Activated effector memory CD4-positive, alpha-beta T cell treated with anti-CD3 and anti-CD28 coated beads, Interleukin-2, amount 50 U/mL, for 16 hours (primary cell): ENCODE measurements at places on chromosomes 2 and 18.

GRCh38 chr2:99096728-99097127 is 44.8 kb upstream of the C2orf15 start:
- DNase-seq = no peak

DNA sequence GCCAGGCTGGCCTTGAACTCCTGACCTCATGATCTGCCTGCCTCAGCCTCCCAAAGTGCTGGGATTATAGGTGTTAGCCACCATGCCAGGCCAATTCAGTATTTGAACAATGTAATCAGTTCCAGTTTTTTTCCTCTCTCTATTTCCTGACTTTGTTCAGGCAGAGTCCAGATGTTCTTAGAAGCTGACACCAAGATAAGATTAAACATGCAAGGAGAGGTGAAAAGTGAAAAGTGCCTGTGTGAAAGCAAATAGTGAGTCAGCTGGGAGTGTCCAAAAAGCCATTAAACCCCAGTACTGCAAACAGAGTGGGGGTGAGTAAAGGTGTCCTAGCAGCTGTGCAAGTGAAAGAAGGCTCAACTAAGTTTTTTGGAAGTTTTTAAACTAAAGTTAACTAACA is 231.5 kb downstream of the PTH2R start:
- DNase-seq = no peak

DNA sequence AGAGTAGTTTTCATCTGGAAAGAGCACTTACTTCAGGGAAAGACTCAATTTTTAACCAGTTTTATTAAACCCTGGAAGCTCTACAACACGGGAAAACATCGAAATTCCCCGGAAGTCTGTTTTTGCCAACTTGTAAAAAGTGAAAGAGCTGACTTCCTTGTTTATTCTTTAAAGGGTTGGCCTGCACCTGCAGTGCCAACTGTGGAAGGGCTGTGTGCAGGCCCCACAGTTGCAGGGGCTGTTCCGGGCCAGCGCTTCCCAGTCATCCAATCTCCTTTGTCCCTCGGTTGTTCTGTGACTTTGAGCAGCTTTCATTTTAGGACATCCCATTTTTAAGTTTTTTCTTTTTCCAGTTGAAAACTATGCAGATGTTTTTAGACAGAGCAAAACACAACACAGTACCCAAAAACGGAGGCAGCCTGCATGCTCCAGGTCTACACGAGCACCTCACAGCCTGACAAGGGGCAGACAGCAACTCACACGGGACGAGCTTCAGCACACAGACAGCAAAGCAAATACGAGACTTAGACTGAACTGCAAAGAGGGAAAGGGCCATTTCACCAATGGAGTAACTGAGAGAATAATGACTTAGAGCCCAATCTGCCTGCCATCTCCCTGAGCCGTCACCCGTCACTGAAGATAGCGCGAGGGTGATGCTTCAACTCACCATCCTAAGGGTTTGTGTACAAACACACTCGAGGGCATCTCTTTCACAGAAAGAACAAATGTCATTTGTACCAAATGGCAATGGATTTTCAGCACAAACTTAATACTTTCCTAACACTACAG is 70.6 kb downstream of the EMILIN2 start:
- peak; percentile 36 for DNase-seq

GRCh38 chr18:48562075-48562474 is 23.2 kb downstream of the CTIF start:
- DNase-seq = no peak

- no peak for DNase-seq
Measured at GRCh38 chr2:69798290-69798908, 31.1 kb upstream of the GMCL1 start.

- DNase-seq = no peak
Measured at GRCh38 chr2:23042216-23042906, 342.6 kb upstream of the KLHL29 start.

GRCh38 chr2:920573-920972 is 30.1 kb upstream of the SNTG2 start:
- no peak for DNase-seq

GRCh38 chr2:129011466-129012061 is 692.9 kb upstream of the HS6ST1 start:
- no peak for DNase-seq

DNA sequence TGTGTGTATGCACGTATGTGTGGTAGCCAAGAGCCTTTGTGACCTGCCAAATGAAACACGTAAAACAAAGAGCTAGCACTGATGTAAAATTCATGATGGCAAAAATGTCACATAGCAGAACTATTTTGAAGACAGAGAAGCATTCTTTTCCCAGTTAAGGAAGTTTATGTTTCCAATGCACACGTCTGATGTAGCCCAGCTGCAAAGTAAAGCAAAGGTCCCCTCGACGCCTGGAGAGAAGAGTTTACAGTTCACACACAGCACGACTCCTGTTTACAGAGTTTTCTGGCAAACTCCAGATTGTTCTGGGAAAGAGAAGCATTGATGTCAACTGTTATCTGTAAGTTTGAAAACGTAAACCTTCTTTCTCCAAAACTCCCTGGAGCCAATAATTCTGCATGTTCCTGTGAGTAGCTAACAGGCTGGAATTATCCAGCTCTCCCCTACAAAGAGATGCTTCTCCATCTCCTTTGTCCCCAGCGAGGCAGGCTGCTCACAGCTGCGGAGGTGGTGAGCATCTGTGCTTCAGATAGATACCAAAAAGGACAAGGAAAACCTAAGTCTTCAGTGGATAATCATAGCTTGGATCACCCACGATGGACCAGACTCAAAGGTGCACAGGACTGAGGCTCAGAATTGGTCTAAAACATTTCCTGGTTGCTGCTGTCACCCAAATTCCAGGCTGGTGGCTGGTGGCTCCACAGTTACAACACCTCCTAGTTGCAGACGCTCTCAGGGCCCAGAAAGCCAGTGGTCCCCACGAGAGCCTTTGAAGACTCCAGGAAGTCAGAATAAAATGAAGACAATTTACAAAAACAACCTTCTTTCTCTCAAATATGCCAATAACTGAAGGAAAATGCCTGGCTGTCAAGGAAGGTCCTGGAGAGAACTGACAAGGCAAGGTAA is 87.4 kb downstream of the COL6A3 start:
- DNase-seq = no peak

- DNase-seq = no peak
Measured at GRCh38 chr2:109554758-109555157, 59.0 kb downstream of the SEPTIN10 start.

DNA sequence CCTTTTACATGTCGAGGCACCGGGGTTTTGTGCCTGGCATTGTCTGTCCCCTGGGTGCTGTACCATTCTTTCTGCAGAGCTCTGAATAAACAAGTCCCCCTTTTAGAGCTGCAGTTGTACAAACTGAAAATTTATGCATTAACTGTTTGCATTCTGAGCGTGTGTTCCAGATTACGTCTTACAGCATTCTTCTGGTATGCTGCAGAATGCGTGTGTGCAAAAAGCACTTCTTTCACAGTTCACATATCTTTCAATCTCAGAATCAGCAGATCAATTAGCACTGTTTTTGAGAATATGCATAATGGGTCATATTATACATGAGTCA is 27.5 kb downstream of the MEIS1 start:
- no peak for DNase-seq

- peak; percentile 56 for DNase-seq
Measured at GRCh38 chr2:10919410-10919770, 7.7 kb downstream of the KCNF1 start.

GRCh38 chr2:146481629-146482028 is 1363.2 kb upstream of the ACVR2A start:
- no peak for DNase-seq

- DNase-seq = no peak
Measured at GRCh38 chr18:77107292-77107691, 25.3 kb downstream of the MBP start.

DNA sequence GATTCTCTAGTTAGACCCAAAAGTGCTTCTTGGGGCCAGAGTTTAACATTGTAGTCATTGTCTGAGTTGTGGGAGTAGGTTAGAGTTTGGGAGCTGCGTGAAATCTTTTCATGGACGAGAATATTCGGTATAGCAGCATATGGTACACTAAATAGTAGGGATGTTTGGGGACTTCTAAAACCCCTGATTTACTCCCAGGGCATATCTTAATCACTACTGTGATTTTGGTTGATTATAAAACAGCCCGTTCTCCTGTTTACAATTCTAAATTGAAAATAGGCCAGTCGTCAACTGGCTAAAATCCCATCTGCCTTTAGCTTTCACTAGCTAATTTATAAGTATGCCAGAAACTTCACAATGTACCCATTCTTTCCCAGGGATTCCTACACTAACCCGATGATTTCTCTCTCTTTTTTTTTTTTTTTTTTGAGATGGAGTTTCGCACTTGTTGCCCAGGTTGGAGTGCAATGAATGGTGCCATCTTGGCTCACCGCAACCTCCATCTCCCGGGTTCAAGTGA is 44.3 kb downstream of the MOB4 start:
- no peak for DNase-seq

DNA sequence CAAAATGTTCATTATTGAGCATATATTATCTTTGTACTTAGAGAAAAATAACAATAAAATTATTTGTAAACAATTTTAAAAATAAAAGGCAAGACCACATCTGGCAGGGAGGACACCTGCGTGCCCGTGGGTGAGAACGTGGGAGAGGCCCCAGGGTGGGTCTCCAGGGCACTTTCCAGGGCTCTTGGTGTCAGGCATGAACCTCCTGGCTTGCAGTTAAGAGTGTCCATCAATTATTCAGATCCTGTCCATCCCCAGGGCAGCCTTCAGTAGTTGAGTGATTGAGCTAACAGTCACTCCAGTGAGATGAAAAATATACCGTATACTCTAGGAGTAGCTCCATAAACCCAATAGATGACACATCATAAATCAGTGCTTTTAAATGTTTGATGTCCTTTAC is 49.7 kb downstream of the TPO start:
- no peak for DNase-seq

- DNase-seq = no peak
Measured at GRCh38 chr18:8448130-8448529, 161.1 kb upstream of the RAB12 start.

DNA sequence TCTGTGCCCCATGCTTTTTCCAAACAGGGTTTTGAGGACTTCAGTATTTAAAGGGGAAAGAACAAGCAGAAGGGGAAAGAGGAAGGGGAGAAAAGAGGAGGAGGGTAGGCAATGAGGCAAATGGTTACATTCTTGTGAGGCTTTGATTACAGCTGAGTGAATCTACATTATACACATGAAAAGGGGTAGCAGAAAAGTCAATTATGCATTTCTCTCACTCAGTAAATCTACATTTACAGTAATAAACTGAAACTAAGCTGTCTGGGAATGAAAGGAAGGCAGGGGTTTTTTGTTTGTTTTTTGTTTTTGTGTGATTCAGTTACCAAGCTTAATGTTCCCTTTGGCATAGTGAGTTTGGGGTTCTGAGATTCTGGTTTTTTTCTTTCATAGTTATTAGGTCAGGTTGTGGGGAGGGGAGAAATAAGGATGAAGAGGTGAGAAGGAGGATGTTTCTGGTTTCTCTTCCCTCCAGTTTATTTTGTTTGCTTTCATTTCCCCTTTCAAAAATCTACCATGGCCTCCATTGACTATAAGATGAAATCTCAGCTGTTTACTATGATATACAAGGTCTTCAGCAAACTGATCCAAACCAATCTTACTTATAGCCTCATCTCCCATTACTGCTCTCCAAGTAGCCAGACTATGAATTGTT is 18.7 kb downstream of the C18orf63 start:
- no peak for DNase-seq

- DNase-seq = no peak
Measured at GRCh38 chr18:34956663-34957062, 84.5 kb upstream of the MAPRE2 start.

- DNase-seq = no peak
Measured at GRCh38 chr2:53033411-53033810, 734.2 kb upstream of the CHAC2 start.

DNA sequence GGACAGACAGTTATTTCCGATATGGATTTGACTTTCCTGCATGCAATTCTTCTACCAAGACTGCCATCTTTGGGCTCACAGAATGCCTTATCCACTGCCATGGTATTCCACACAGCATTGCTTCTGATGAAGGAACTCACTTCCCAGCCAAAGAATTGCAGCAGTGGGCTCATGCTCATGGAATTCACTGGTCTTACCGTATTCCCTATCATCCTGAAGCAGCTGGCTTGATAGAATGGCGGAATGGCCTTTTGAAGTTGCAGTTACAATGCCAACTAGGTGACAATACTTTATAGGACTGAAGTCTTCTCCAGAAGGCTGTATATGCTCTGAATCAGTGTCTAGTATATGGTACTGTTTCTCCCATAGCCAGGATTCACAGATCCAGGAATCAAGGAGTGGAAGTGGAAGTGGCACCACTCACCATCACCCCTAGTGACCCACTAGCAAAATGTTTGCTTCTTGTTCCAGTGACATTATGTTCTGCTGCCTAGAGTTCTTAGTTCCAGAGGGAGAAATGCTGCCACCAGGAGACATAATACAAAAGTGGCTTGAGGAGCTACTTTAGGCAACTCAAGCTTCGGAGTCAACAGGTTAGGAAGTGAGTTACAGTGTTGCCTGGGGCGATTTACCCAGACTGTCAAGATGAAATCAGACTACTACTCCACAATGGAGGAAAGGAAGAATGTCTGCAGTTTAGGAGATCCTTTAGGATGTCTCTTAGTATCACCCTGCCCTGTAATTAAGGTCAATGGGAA is 23.8 kb upstream of the SMAD4 start:
- no peak for DNase-seq

DNA sequence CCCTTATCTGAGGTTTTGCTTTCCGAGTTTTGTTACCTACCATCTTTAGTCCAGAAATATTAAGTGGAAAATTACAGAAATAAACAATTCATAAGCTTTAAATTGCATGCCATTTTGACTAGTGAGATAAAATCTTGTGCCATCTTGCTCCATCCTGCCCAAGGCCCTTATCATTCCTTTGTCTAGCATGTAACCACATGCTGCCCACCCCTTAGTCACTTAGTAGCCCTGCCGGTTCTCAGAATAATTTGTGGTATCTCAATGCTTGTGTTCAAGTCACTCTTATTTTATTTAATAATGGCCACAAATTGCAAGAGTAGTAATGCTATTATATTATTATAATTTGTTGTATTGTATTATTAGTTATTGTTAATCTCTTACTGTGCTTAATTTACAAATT is 36.8 kb upstream of the VPS54 start:
- no peak for DNase-seq

- DNase-seq = peak; percentile 49
Measured at GRCh38 chr2:233468047-233468740, 98.4 kb downstream of the USP40 start.

DNA sequence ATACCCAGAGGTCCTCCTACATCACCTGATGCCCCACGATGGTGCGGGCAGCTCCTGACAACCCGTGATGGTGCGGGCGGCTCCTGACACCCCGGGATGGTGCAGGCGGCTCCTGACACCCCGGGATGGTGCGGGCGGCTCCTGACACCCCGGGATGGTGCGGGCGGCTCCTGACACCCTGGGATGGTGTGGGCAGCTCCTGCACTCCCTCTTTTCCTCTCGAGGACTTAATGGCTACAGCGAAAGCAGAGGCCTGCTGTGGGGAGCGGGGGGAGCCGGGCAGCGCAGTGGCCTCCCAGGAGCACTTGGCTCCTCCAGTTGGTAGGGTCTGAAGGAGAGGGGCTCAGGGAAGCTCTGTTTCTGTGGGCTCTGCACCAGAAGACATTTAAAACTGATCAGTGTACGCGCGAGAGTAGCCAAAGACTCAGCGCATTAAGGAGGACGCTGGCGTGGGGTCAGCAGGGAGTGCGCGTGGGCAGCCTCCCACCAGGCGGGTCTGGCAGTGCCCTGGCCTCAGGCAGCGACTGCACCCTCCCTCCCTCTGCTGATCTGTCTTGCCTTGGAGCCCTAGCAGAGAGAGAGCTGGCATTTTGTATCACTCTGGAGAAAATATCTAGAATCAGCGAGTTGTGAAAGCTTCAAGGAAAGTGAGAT is 464.5 kb upstream of the MYT1L start:
- DNase-seq = peak; percentile 57

- DNase-seq = no peak
Measured at GRCh38 chr2:64727013-64727767, 73.5 kb upstream of the SERTAD2 start.
